Activated T-cell treated with anti-CD3 and anti-CD28 coated beads, Interleukin-2, amount 50 U/mL, for 4 hours (primary cell): ENCODE measurements at places on chromosomes 7 and 10. TPM values are rescaled to one million over a fixed set of nuclear protein-coding genes. Genes with fewer than 3 reads are reported as not detected.

- DNase-seq: no peak
These were observed 39.5 kb downstream of the ETV1 start for GRCh38 chr7:13949939-13950338.

GRCh38 chr10:5479481-5480161, 19.7 kb downstream of the CALML5 start:
- DNase-seq: no peak

- no peak for DNase-seq
These were observed 52.6 kb downstream of the MCU start for GRCh38 chr10:72744566-72744965.

TLX1 gene
- total RNA-seq: not detected

GRCh38 chr10:97097084-97097433, 88.7 kb downstream of the SLIT1 start:
- DNase-seq: no peak

WASL gene
- 4.7 TPM for total RNA-seq

GRCh38 chr10:106608066-106608465, 556.4 kb downstream of the SORCS1 start:
- no peak for DNase-seq
